ENCODE measurements at places on chromosomes 3 and 15.

DNA sequence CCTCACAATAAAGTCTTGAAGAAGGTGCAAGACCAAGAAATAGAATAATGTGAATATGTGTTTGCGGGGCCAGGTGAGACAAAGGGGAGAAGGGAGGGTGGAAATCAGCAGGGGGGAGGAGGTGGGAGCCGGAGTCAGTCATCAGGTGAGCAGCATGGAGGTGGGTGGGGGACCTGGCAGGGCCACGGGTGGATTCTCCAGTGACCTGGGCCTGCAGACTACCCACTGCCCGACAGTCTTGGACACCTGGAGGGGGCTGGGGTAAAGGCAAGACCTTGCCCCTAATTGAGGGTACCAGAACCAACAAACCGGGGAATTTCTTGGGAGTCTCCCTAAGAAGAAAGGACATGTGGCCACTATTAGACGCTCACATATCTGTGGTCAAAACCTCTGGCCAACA is 95.8 kb downstream of the CHSY1 start:
- no peak for DNase-seq

- no peak for DNase-seq
Observed at GRCh38 chr15:70151003-70151402, 53.3 kb upstream of the TLE3 start.

DNA sequence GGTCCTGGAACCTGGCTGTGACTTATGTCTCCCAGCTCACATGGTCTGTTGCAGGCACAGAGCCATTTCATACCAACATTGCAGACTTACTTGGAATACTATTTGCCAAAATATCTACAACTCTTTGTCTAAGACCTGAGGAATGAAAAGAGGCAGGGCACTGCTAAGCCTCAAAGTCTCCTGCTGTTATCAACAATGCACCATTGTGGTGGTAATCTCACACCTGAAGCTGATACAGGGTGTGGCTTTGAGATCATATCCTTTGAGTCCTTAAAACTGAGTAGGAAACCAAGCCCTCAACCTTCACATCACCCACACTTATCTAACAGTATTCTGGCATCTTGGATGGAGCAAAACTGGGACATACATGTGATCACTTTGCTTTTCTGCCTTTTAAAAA is 782.0 kb downstream of the EPHA3 start:
- DNase-seq: no peak

DNA sequence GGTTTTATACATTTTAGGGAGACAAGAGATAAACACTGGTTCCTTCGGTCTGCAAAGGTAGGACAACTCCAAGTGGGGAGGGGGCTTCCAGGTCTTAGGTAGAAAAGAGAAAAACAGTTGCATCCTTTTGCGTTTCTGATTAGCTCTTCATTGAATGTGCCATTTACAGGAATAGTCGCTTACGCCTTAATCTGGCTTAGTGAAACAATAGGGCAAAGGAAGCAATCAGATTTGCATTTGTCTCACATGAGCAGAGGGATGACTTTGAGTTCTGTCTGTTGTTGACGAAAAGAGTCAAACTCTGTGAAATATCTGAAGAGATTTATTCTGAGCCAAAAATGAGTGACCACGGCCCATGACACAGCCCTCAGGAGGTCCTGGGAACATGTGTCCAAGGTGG is 166.0 kb upstream of the ATP10A start:
- no peak for DNase-seq

DNA sequence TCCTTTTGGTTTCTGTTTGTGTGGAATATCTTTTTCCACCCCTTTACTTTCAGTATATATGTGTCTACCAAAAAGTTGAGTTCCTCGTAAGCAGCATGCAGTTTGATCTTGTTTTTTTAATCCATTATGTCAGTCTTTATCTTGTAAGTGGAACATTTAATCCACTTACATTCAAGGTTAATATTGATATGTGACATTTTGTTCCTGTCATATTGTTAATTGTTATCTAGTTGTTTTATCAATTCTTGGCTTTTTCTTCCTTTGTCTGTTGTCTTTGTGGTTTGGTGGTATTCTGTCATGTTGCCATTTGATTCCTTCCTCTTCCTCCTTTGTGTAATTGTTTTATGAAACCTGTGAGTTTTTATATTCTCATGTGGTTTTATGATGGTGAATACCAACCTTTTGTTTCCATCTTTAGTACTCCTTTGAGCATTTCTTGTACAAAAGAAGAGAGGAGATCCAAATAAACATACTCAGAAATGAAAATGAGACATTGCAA is 43.4 kb upstream of the XCR1 start:
- no peak for DNase-seq

DNA sequence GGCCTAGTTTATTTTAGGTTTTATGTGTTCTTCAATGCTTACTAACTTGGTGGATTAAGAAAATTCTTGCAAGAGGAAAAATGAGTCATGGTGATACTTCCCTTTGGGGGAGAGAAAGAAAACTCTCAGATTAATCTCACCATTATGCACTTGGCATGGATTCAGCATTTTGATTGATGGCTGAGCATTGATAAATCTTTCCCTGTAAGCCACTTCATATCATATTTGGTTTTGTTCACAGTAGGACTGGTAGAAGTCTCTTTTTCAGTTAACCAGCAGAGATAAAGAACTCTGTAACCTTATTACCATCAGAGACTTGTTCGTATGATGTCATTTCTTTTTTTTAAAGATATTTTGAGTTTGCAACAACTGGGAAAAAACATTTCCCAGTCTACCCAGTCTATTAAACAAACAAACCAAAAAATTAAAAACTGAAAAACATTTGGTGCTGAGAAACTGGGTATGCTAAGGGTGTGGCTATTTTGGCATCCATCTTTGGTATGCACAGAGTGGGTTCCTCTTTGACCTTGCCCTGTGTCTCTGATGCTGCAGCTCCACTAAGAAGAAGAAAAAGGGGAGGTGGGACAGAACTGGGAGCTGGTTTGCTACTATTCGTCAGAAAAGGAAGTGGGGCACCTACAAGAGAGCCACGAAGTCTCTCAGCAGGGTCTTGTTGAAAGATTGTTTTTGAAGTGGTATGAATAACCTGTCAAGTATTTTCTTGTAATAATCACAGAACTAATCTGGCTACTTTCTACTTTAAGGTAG is 17.2 kb downstream of the TMOD3 start:
- DNase-seq: no peak

- DNase-seq: no peak
Observed at GRCh38 chr3:182957226-182957625, 23.1 kb downstream of the DCUN1D1 start.

GRCh38 chr3:11211531-11212298 is 57.4 kb downstream of the HRH1 start:
- DNase-seq: no peak

GRCh38 chr15:84035399-84035766 is 200.2 kb upstream of the GOLGA6L4 start:
- no peak for DNase-seq

DNA sequence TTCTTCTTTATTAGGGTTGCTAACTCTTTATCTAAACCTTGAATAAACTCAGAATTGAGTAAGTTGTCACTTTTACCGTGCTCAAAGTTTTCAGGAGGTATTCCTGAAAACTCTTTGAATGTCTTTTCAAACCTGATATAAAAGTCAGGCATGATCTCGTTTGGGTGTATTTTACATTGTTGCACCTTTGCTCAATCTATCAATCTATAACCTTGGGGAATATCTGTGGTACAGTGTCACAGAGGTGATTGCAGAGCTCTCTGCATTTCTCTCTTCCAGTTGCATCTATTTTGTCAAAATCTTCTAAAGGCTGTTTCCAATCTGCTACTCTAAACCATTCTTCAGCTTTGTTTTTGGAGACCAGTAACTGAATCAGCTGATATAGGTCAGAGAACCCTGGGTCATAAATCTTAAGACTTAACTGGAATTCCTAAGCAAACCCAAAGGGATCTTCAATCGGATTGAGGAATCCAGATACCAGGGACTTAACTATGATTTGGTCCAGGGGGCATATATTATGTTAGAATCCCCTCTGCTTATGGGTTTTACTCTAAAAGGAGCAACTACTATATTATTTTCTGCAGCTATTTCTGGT is 35.6 kb upstream of the AP4E1 start:
- DNase-seq: no peak

GRCh38 chr3:138284079-138284478 is 45.6 kb downstream of the NME9 start:
- DNase-seq: no peak

DNA sequence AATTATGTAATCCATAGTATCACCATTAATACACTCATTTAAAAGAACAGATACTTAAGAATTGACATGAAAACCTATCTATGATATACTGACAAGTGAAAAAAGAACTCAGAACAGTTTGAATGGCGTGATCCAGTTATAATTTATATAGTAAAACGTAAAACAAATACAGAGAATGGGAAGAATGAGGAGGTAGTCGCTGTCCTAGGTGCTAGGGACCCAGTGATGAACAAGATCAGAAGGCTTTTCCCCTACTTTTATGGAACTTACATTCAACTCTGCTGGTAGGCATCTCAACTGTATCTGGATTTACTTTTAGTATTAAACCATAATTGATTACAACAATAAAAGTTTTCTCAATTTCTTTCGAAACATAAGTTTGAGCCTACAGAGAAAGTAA is 31.8 kb downstream of the GSK3B start:
- DNase-seq: no peak

- no peak for DNase-seq
Observed at GRCh38 chr15:73515527-73515926, 72.6 kb downstream of the REC114 start.

- no peak for DNase-seq
Observed at GRCh38 chr15:25059698-25060471, 105.1 kb downstream of the SNRPN start.

DNA sequence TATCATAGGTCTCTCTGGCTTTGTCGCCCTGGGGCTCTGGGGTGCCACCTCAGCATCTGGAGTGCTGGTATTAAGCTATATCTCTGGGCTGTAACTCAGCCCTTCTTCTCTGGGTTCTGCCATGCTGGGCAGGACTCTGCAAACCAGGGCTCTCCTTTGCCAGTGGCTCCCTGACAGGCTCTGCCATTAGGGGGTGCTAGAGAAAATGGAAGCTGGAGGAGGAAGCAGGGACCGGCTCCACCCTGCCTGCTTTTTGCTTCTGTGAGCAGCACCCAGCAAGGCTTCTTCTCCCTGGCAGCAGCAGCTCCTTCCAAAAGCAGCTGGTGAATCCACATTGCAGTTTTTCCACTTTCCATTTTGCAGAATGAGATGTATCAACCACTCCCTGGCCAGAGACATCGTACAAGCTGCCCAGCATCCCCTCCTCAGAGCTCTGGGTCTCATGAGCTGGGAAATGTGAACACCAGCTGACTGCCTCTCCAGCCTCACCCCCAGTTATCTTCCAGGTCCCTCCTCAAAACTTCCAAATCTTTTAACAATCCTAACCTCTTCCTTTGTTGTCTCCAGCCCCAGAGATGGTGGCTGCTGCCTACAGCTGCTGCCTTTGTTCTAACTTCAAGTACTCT is 165.0 kb downstream of the ABHD5 start:
- peak; percentile 50 for DNase-seq

DNA sequence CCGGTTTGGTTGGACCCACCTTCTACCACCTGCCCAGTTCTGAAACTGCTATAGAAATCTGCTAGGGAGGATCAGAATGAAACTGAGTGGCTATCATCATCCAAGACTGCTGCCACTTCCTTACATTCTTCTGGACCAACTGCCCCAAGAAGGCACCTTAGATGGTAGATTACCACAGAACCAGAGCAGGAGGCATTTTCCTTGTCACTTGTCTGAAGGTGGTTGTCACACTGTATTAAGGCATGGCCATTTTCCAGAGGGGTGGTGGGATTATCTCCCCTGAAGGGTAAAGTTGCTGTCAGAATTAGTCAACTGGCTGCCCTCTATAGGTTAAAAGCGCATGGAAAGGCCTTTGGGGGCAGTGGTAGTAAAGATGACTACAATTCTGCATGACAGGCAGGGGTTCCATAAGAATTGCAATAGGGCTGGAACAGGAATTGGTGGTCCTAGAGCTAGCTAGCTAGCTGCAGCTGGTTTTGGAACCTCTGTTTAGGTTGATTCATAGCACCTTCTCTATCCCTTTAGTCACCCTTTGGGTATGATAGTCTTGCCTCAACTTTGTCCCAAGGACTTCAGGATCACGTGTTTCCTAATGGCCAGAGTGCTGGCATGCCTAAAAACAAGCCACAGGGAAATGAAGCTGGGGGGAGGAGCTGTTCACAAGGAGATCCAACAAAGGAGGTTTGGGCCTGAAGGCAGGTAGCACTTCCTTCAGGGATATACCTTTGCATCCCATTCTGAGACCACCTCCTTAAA is 4.8 kb upstream of the CSPG5 start:
- no peak for DNase-seq

Data from activated CD4-positive, alpha-beta T cell treated with anti-CD3 and anti-CD28 coated beads, Interleukin-2, amount 50 U/mL, for 48 hours (primary cell).